ENCODE measurements at places on chromosomes 13 and 19. TPM values are rescaled to one million over a fixed set of nuclear protein-coding genes. Genes with fewer than 3 reads are reported as not detected.

The KLK8 gene
- total RNA-seq: 2.2 TPM

The PODNL1 gene
- 20.8 TPM for total RNA-seq

The TEX101 gene
- total RNA-seq: not detected

DNA sequence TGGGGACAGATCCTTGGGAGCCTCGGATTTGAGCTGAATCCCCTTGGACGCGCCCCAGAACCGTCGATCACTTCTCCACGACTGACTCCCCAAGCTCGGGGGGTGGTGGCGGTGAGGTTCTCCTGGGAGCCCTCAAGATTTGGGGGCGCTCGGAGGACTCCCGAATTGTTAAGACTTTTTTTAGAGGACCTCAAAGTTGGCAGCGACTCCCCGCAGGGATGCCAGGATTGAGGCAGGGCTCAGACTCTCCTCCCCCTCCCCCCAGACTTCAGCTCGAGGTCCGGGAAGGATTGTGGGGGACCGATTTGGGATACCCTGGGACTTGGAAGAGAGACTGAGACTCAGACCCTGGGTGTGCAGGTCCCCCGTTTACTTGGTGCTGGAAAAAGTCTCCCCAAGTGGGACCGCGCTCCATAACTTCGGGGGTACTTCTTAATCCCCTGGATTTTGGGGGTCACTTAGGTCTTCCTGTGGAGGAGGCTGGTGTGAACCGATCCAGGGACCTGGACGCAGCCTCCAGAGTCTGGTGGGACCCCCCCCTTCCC, 665 bp downstream of the VASP start:
- H3K36me3 ChIP-seq: no peaks in the 10 kb centered on the region
- DNase-seq: no peak
- H3K4me1 ChIP-seq: no peaks in the 10 kb centered on the region

GRCh38 chr19:55481148-55481793, 3.7 kb upstream of the NAT14 start:
- H3K4me3 ChIP-seq: no peak overlapping the region
- H3K27ac ChIP-seq: no peak overlapping the region
- peaks cover 42% of the 10 kb centered on the region for H3K4me1 ChIP-seq
- no peaks in the 10 kb centered on the region for H3K27me3 ChIP-seq
- no peak for DNase-seq
- no peaks in the 10 kb centered on the region for H3K36me3 ChIP-seq

GRCh38 chr13:97003071-97003470, 8.8 kb upstream of the OXGR1 start:
- no peaks in the 10 kb centered on the region for H3K27me3 ChIP-seq
- no peak overlapping the region for H3K4me3 ChIP-seq
- H3K4me1 ChIP-seq: peaks cover 4% of the 10 kb centered on the region
- no peaks in the 10 kb centered on the region for H3K36me3 ChIP-seq
- no peak for DNase-seq

- H3K4me1 ChIP-seq: no peaks in the 10 kb centered on the region
- no peaks in the 10 kb centered on the region for H3K36me3 ChIP-seq
- H3K4me3 ChIP-seq: no peak overlapping the region
Measured at GRCh38 chr13:32042551-32042950, 11.0 kb downstream of the FRY start.

- H3K27me3 ChIP-seq: no peaks in the 10 kb centered on the region
- H3K36me3 ChIP-seq: no peaks in the 10 kb centered on the region
- DNase-seq: no peak
Measured at GRCh38 chr19:6076675-6077463, 33.4 kb downstream of the RFX2 start.

Measured in tibial nerve (tissue), 4 donors.